ENCODE measurements at places on chromosomes 4 and X.
A peak's percentile ranks its signal among the peaks of the same experiment; 100 is the strongest.

DNA sequence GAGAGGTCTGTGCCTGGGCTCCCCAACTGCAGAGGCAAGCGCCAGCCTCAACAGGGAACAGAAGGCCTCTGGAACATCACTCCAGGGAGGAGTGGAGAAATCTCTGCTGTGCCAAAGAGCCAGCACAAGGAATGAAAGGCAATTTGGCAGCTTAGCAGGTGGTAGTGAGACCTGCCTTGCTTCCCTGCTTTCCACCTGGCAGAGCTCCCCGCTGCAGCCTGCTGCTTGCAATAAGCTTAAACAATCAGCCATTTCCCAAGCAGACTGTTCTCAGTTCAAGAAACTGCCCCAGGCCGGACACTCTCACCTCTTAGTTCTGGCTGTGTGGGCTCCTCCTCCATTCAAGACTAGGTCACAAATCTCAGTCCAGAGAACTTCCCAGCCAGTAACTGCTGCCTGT, 370.6 kb downstream of the MAGEB5 start:
- no peak for DNase-seq

GRCh38 chrX:9180623-9181022, 146.7 kb upstream of the FAM9B start:
- no peak for DNase-seq

DNA sequence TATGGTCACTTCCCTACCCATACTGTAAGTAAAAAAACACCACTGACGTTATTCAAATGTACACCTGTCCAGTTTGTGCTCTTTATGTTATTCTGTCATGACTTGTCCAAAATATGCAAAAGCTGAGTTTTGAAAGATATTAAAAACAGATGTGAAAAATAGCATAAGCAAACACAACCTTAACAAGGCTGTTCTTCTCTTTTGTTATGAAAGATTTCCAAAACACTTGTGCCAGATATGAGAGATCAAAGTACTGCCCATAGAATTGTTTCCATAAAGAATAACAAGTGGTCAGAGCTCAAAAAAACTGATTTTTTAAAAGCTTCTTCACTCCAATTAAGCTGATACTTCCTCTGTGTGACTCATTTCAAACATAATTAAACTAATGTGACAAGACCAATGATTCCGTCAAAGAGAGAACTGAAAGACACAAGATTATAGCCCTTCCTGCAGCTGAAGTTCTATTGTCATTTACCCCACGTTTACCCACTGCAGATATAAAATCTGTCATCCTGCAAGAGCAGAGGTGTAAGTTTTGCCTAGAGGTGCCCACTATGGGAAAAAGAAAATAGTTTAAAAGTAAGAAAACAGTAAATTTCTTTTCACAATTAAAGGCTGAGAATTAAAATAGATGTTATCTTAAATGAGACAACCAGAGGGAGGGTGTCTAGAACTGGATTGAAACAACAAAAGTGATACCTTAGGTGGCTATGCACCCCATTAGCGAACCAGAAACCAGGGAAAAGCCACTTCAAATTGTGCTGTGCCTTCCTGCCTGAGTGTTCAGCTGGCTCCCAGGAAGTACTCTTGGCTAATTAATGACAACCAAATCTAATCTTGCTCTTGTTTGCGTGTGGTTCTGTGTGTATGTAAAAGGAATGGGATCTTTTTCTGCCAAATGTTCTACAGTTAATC, 30.1 kb downstream of the RASSF6 start:
- peak; percentile 18 for DNase-seq

DNA sequence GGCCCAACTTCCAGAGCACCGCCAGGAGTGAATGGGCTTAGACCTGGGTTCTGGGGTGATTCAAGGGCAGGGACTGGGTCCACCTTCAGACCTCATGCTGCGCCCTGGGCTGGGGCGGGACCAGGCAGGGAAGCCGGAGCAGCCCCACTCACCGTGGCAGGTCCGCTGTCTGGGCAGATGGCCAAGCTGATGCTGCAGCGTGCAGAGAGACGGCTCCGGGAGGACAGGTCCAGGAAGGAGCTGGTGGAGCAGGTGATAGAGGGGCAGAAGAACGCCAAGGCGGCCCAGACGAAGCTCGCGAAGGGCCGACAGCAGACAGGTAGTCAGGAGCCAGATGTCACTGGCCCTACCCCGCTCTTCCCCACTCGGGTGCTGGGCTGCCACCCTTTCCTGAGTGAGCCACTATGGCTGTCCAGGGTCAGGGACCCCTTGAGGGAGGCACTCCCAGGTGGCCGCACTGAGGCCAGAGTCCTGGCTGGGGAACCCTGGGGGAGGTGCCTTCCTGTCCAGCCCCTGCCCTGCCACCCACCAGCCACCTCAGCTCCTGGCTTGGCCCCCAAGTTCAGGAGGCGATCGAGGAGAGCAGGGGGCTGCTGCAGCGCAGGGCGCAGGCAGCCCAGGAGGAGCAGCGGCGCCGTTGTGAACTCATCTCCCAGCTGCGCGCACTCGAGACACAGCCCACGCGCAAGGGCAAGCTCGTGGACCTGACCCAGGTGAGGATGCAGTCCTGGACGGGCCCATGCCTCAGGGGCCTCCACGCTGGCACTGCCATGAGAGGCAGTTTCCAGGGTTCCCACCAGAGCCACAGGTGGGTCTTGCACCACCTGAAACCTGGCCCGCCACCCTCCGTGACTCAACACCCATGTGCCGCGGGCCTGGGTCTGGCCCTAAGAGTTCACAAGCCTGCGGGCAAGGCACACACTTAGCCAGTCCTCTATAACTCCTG, 10.1 kb upstream of the RNF4 start:
- no peak for DNase-seq

DNA sequence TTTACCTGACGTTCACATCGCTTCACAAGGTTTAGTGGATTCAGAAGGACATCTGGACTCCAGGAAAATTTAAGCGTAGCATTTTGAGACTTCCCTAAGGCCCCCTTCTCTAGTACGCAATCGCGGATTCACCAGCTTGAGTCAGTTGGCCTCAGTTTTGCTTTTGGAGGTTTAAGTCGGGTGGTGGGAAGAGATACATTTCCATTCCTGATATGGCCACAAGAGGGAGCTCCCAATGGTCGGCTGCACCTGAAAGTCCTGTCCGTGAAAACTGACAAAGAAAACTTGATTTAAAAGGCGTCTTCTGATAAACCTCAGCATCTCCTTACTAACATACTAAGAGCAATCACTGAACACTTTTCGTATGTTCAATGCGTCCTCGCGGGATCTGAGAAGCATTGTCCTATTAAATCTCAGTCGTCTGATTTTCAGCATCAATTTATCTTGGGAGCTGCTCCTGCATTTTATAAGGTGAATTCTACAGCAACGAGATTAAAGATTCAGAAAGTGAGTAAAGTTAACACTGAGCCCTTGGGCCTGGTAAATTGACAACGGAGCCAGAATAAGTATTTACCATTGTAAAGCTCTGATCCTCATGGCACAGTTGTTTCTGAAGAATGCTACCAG, 50.6 kb downstream of the LGI2 start:
- DNase-seq = peak; percentile 83

- DNase-seq = no peak
Measured at GRCh38 chrX:97740886-97741285, 857.2 kb downstream of the RPA4 start.

DNA sequence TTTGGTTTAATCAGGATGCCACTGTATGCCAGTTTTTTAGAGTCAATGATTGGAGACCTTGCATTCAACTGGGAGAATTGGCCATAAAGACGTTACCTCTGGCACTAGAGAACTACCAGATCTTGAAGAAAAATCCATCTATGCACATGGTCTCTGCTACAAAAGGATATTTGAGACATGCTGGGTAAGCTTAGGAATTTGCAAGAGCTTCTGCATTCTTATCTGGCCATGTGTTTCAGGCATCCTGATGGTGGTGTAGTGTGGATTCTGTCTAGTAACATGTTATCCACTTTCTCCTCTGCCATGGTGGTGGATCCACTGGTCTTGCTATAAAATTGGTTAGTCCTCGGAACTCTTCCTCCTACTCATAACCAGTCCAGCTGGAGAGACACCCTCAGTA, 185.3 kb upstream of the WDFY3 start:
- DNase-seq = no peak

DNA sequence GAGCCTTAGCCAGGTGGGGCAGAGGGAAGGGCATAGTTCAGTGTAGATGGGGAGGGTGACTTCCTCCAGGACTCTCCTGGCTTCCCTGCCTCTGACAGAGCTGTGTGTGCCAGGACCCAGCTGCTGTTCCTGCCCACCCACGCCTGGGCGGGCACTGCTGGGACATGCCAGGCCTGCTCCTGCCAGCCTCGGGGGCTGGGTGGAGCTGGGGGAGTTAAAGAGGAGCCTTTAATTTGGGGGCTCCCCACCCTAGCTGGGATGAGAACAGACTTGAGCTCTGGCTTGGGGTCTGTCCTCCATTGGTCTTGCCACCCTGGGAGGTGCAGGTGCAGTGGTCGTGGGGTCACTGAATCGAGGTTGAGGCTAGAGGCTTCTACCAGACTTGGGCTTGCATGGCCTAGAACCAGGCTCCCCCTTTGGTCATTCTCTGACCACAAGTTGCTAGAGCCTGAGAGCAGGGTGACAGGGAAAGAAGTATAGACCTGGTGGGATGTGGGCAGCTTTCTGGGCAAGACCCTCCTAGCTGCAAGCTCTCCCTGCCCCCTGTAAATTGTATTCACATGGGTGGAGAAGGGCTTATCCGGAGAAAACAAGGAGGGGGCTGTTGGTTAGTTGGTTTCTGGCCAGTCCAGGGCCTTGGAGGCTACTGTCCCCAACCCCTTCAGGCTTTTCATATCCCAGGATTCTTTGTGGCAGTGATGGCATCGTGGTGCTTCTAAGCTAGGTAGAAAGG, 5.7 kb downstream of the EFNB1 start:
- DNase-seq = no peak

GRCh38 chrX:72272868-72273267, 4.2 kb downstream of the RPS4X start:
- DNase-seq = no peak

DNA sequence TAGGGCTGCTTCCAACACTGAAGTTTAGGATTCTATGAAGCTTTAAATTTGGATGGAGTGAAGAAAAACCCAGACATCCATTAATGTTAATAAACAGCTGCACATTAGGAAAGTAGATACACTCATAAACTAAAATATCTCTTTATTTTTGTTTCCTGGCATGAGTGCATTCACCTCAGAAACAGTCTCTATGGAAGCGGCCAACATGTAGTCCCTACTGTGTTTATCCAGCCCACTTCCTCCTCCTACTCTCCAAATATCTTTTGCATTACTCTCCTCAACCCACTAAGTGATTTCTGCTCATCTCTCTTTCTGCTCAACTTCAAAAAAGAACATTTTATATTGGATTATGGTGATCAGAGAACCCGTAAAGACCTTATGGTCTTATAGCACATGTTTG, 180.3 kb upstream of the MXRA5 start:
- DNase-seq = no peak

DNA sequence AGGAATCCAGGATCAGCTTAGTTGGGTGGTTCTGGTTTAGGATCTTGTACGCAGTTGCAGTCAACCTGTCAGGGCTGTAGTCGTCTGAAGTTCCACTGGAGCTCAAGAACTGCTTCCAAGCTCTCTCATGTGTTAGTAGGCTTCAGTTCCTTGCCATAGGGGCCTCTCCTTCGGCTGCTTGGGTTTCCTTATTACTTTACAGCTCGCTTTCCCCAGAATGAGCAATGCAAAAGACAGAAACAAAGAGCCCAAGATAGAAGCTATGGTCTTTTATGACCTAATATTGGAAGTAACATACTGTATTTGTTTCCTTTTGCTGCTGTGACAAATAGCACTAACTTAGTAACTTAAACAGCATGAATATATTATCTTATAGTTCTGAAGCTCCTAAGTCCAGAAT, 51.7 kb downstream of the TIGD2 start:
- no peak for DNase-seq

DNA sequence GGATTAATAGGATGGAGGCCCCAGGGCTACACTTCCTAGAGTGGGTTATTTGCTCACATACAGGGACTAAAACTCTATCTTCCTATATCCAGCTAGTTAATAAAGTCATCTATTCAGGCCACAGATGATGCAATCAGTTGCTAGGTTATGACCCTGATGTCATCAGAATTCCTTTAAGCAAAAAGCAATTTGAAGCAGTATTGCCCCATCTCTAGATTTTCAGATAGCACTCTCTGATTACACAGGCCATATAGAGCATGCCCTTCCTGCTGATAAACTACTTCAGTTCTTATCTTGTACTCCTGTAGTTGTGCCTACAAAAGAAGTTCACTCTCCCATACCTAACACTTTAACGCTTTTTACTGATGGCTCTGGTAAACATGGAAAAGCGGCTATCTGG, 84.8 kb downstream of the TMEM144 start:
- no peak for DNase-seq

DNA sequence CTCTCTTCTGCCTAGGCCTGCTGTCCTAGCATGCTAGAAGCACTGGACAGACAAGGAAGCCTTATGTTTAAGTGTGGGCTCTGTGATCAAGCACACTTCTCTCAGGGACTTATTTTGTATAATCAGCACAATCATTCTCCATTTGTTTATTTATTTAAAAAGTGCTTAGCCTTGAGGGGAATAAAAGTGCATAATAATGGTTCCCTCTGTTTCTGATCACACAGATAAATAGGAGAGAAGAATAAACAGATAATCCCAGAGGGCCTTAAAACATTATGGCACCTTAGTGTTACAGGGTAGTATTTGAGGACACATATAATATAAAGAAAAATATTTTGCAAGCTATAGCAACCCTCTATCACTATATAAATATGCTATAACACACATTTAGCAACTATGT, 146.5 kb downstream of the UNC5C start:
- DNase-seq = no peak

DNA sequence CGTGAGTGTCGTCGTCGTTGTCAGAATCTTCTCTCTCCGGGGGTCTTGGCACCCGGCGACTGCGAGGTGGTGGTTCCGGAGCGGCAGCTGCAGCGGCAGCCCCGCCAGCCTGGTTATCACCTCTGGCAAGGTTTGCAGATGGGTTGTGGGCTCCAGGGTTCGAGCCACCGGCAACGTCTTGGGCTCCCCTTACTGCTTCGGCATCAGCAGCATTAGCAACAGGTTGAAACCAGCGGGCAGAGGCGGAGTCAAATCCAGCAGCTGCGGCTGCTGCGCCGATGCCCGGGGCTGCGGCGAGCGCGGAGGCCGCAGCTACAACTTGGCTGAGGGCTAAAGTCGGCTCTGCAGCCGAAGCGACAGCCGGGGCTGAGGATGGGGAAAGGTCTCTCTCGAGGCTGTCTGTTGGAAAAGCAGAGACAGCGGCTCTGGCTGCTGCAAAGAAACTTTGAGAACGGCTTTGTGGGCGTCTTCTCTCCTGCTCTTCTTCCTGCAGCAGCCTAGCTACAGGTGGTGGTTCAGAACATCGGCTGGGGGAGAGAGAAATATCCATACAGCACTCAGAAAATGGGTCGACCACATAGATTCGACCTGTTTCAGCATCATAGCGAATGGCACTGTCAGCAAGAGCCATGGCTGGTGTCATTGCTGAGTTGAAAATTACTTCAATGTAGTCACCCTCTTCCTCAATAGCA, 3.6 kb downstream of the IRS4 start:
- peak; percentile 64 for DNase-seq

GRCh38 chrX:17655211-17656034, 81.9 kb upstream of the SCML1 start:
- DNase-seq = peak; percentile 76

All from retina (tissue), 1 donor.